ENCODE measurements at places on chromosomes 7 and 10.

DNA sequence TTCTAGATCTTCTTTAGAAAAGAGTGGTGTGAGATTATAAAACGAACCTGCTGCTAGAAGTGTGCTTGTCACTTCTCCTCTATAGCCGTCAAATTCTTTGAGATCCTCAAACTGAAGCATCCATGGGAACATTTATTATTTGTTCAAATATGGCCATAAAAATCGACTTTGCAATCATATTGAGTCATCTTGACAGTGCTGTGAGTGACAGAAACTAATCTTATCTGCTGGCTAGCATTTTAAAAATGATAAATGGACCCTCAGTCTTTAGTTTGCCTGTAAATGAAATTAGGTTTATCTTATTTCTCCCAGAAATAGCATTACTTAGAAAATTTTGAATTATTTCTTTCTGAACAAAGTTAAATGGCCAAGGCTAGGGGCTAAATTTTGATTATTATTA, 290.8 kb downstream of the EXOC4 start:
- no peak for DNase-seq

- no peak for DNase-seq
Measured at GRCh38 chr7:149216402-149216801, 21.1 kb downstream of the ZNF282 start.

- no peak for DNase-seq
Measured at GRCh38 chr7:84975586-84976185, 211.2 kb downstream of the SEMA3D start.

DNA sequence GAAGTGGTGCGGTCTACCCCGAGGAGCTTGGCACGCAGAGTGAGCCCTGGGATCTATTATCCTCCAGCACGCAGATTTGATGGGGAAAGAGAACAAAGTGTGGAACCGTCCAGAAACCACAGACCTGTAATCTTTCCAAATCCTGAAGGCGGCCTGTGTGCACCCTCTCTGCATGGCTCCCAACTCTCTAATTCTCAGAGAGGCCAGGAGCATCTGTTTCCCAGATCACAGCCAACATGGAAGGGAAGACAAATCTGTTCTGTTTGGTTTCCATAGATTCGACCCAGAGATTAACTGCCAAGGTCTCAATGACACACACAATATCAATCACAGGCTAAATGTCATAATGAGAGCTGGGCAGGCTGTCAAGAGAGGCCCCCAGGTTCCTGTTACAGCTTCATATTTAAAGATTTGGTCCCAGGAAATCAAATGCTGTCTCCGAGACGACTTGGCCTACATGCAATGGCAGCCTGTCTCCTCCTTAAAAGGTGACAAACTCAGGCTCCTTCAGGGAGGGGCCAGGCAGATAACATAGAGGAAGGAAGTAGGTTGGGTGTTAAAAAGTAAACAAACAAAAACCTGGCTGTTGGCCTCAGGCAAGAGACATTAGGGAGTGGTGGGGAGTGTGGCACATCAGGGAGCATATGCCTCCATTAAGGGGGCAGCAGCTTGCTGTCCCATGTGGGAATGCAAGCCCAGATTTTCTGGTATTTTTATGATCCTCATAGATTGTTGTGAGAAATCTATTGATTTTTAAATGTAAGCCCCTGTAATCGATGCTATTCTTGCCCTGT, 48.8 kb upstream of the SAMD8 start:
- DNase-seq, result no peak

- no peak for DNase-seq
Measured at GRCh38 chr10:42935466-42935865, 141.4 kb upstream of the RET start.

GRCh38 chr7:39407137-39407536, 159.1 kb upstream of the YAE1 start:
- no peak for DNase-seq

GRCh38 chr7:104653825-104654401, 325.5 kb downstream of the LHFPL3 start:
- peak; percentile 45 for DNase-seq

DNA sequence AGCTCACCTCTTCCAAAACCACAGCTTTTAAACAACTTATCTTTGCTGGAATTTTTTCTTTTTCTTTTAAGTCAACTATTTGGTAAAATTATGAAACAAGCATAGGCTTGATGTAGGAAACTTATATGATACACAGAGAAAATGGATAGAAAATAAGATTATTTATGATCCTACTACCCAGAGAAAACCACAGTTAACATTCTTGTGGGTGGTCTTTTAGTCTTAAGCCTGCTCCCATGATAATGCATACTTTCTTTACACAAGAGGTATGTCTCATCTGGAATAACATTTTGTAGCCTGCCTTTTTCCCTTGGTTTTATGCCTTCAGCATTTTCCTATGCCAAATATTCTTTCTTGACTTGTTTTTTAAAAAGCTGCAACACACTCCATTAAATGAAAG, 21.4 kb downstream of the PLPP4 start:
- no peak for DNase-seq
